SW480 (cell line): ENCODE measurements at places on chromosomes 5 and 9.

DNA sequence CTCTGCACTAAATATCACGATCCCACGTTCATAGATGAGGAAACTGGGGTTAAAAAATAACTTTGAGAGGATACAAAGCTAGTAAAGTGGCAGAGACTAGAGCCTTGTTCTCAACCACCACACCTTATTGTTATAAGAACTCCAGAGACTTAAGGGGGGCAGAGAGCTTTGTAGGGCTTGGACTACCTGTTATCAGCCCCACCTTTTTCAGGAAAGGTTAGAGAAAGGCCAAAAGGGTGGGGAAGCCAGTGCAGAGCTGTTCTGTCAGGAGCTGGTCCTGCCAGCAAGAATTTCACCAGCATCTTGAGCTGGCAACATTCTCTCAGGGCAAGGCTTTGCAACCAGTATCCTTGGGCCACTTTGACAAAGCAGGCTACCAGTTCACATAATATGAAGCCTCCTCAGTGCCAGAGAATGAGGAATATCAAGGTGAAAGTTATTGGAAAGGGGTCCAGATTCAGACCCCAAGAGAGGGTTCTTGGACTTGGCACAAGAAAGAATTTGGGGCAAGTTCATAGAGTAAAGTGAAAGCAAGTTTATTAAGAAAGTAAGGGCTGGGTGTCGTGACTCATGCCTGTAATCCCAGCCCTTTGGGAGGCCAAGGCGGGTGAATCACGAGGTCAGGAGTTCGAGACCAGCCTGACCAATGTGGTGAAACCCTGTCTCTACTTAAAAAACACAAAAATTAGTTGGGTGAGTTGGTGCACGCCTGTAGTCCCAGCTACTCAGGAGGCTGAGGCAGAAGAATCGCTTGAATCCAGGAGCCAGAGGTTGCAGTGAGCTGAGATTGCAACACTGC is 66.2 kb upstream of the CLINT1 start:
- no peak for DNase-seq

DNA sequence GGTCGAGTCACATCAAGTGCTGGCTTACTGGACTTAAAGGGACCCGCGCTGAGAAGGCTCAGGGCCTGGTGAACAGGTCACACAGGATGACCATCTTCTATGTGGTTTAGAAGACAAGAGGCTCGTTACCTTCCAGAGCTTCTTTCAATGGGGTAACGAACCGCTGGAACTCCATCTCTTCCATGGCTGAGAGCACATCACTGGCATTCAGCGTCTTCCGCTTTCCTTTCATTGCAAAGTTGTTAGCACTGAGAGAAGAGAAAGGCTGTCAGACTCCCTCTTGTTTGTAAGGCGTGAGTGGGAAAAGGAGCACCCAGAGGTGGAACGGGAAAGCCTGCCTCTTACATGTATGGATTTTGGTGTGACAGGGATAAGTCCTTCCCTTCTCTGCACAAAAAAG is 994 bp downstream of the POLE3 start:
- no peak for DNase-seq

- DNase-seq, result no peak
Observed at GRCh38 chr5:75907651-75908050, 175.5 kb upstream of the SV2C start.

DNA sequence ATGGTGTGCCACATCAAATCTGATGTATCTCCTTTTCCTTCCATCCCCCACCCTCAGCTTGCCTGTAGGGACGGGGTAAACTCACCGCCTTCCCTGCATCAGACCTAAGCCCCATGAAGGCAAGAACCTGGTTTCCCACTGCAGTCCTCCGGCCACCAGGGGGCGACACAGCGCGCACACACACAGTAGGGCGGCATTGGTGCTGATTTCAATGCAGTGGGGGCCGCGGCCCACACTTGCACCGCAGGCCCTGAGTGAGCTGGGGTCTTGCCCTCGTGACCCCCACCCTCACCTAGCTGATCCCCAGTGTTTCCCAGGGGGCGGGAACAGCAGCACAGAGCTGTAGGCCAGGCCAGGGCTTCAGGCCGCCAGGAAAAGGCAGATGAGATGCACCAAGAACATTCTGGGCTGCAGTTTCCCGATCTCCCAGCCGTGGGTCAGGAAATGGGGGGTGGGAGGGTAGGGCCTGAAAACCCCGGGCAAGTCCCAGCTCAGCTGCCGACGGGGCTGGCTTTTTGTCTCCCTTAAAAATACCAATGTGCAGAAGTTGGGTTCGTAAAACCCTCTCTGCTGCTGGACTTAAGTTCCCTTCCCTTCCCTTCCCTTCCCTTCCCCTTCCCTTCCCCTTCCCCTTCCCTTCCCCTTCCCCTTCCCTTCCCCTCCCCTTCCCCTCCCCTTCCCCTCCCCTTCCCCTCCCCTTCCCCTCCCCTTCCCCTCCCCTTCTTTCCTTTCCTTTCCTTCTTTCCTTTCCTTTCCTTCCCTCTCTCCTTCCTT is 19.5 kb downstream of the FAM163B start:
- no peak for DNase-seq

- no peak for DNase-seq
Observed at GRCh38 chr5:159184858-159185381, 24.4 kb downstream of the RNF145 start.

- no peak for DNase-seq
Observed at GRCh38 chr5:35468811-35469210, 148.9 kb upstream of the SPEF2 start.

DNA sequence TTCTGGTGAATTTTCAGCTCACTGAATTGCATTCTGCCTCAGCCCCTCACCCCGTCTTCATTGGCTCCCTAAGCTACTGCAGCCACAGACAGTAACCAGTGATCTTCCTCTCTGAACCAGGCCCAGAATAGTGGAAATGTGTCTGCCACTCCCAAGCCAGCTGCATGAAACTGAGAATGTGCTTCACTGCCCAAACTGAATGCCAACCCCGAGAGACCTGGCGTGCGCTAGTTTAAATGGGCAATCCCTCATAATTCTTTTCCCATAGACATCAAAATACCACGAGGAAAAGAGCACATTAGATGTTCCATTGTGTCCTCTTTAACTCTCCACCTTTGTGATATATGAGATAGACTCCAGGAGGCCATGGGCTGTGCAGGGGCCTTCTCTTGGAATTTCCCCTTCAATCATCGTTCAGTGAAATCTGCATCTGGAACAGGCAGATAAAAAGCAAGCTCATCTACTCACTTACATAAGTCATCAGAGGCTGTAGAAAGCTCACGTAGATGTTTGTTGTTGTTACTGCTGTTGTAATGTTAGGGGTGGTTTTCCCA is 320.2 kb downstream of the NFIB start:
- DNase-seq, result no peak

DNA sequence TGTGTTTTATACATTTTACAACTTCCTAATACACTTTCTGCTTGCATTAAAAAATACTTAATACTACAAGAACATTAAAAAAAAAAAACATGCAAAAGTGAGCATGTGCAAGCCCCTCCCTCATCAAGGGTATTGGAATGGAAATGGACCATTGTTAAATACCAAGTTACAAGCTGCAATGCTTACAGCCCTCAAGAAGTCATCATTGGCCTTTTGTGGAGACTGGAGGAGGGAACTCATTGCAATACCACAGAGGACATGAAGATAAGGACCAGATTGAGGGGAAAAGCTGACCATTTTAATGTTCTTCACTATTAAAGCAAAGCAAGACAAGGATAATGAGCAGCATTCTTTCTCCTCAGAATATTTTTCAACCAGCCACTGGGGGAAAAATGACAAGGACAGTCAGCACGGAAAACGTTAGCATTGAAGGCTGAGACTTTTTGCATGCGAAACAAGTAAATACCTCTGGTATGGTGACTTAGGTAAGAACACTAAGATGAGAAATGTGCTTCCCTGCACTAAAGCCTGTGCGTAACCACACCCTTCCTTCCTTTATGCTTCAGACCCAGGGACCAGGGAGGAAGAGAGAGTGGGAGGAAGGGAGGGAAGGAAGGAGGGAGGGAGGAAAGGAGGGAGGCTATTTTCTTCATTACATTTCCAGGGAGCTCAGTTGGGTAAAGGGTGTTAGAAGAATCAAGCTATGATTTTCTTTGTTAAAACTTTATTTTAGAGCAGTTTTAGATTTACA is 141.1 kb upstream of the RAPGEF1 start:
- no peak for DNase-seq

DNA sequence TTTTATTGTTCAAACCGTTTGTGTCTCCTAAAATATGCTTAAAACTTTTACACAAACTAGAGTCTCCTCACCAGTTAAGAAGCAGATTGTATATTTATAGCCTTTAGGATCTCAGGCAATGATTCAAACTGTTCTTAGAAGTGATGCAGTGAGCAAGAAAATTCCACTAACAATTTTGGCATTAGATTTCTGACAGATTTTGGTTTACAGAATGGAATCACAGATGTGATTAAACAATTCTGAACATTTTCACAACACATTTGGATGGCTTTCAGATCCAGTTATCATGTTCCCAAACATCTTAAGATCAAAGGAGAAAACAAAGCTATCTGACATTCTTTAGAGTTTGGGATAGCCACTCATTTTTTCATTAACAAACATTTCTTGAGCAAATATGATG is 181.7 kb upstream of the RIOK2 start:
- no peak for DNase-seq

- DNase-seq, result peak; percentile 39
Observed at GRCh38 chr9:75855509-75855908, 35.0 kb upstream of the PCSK5 start.

DNA sequence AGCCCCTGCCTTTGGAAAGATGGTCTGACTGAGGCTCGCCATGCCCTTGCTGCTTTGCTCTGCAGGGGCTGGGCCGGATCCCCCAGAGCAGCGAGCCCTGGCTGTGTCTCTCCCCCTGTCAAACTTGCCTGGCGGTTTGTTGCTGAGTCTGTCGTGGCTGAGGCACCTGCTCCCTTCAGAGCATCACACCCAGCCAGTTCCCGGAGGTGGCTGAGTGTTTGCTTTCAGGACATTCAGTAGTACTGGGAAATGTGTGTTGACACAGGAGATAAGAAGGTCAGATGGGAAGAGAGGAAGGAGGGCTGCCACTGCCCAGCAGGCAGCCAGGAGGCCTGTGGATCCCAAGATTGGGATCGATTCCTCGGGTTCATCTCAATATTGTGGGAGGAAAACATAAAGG is 62.9 kb downstream of the GADD45G start:
- no peak for DNase-seq

DNA sequence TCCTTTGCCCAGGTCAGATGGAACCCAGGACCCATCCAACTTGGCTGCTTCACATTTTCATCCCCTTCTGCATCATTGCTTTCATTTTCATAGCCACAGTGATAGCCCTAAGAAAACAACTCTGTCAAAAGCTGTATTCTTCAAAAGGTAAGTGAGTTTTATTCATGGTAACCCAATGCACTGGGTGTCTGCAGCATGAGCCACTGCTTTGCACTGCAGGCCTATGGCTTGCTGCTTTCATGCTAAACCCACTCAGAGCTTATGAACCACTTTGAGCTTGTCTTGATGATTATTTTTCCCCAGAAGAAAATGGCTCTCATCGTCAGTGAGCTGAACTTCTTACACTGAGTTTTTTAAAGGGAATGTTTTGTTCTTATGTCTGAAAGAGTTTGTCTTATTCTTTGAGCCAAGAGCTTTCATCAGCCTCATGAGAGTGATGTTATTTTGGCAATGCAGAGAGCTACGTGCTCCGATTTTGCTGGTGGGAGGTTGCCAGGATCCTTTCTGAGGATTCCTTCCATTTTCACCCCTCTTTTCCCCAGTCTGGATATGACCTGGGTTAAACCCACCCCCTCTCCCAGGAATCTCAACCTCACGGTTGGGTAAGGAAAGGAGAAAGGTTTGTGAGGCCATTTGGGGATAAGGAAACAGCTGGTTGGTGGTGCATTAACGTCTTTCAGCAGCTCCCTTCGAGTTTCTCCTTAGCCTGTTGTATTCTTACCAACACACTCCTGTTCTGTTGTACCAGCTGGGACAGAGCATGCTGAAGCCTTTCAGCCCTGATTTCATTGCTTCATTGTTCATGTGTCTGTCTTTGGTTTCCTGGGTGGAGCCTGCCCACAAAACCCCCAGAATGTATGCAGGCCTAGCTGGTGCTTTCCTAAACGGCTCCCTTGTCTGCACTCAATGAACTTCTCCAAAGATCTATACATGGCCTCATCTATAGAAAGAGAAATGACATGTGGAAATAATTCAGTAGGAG is 47.6 kb downstream of the PDCD1LG2 start:
- no peak for DNase-seq

- no peak for DNase-seq
Observed at GRCh38 chr9:134390537-134390936, 64.3 kb downstream of the RXRA start.

- no peak for DNase-seq
Observed at GRCh38 chr9:131258698-131259431, 17.4 kb downstream of the FAM78A start.

- DNase-seq, result peak; percentile 75
Observed at GRCh38 chr9:21591221-21592062, 109.3 kb upstream of the IFNE start.

GRCh38 chr9:15231788-15232635 is 75.0 kb downstream of the TTC39B start:
- peak; percentile 33 for DNase-seq

DNA sequence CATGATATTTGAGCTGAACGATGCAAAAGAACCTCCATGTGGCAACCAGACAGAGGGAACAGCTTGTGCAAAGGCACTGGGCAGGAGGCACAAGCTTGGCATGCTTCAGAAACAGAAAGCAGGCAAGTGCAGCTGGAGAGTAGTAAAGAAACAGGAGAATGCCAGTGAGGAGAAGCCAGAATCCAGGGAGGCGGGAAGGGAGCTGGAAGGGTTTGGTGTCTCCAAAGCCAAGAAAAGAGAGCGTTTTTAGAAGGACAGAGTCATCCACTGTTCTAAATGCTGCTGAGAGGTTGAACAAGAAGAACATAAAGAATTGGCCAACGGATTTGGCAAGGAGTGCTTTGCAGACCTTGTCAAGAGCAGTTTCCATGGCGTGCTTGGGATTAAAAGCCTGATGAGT is 124.7 kb downstream of the TLE1 start:
- no peak for DNase-seq

DNA sequence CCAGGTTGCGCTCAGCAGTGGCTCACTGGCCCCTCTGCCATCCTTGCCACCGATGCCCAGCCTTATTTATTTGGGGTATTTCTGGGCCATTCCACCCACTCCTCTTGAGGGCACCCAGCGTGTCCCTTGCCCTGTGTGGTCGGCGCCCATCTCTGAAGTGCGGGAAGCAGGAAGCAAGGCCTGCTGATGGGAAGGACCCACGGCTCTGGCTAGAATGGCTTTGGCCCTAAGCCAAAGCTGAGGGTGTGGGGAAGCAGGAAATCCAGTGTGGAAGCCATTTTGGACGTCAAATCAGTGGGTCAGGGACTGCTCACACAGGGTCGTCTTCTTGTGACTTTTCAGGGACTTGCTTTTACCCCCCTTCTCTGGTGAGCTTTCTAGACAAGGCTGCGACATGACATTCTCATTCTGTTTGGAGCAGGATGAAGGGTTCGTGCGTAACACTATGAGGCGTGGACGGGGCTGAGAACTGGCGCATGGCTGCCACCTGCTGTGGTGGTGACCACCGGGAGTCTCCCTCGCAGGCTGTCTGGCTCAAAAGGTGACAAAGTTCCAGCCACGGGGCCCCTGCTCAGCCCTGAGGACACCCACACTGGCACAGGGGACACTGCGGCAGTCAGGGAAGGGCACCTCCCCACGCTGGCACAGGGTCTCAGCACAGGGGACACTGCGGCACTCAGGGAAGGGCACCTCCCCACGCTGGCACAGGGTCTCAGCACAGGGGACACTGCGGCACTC is 50.7 kb upstream of the NKD2 start:
- DNase-seq, result peak; percentile 97
